ENCODE measurements at places on chromosomes 13 and 19.
A peak's percentile ranks its signal among the peaks of the same experiment; 100 is the strongest.

DNA sequence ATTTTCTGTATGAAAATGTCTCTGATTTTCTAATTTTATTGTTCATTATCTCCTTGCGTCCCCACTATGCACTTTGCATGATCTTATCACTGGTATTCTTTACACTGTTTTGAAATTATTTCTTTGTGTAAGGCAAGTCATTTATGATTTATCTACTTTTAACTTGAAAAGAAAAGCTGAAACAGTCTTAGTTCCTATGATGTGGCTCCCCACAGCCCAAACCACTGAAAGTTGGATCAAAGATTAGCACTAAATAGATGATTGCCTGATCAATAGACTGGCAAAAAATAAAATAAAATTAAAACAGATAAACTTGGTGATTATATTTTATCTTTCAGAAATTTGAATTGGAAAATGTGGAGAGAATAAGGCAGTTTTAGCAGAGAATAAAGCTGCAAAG is 1101.9 kb downstream of the PCDH9 start:
- DNase-seq, result no peak

DNA sequence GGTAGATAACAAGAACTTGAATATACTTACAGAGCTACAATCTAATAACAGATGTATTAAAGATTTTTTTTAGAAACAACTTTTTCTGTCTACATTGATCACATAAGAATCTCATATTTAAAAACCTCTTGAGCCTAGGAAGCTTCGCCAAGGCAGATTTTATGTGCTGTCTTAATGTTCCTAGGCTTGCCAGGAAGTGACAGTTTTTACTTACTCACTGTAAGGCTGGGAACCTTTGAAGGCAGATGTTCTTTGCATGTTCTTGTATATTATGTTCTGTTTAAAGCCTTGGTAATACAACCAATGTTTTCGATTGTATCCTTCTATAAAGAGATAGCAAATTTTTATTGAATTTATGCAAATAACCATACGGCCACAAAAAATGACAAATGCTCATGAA is 492.7 kb downstream of the GPC5 start:
- DNase-seq, result peak; percentile 25

DNA sequence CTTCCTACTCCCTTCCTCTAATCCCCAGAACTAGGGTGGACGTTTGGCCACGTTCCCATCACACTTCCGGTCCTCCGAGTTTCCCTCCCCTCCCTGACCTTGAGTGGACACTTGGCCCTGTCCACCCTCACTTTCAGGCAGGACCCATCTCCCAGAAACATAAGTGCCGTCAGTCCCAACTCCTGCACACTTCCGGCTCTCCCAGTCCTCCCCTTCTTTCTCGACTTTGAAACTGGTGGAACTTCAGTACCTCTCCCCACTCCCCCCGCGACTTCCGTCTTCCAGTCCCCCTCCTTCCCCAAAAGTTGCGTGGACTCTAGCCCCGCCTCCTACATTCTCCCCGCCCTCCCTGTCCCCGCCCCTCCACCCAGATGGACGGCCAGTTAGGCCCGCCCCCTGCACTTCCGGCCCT is 278 bp upstream of the ZNF274 start:
- no peak for DNase-seq

DNA sequence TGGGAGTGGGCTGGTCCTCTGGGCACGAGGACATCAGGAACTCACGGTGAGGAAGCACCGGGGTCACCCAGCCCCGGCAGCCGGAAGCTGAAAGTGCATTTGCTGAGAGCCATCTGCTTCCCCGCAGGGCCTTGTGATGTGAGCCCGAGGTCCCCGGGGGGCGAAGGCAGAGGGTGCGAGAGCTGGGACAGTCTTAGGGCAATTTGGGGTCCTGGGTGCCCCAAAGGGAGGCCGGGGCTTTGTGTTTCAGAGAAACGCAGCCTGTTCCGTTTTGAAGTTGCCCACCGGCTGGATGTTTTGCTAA is 4.8 kb downstream of the F2RL3 start:
- no peak for DNase-seq

- DNase-seq, result peak; percentile 75
These were observed 14.1 kb downstream of the KLF2 start for GRCh38 chr19:16338470-16339360.

GRCh38 chr19:408441-408901 is 476 bp downstream of the C2CD4C start:
- DNase-seq, result no peak

DNA sequence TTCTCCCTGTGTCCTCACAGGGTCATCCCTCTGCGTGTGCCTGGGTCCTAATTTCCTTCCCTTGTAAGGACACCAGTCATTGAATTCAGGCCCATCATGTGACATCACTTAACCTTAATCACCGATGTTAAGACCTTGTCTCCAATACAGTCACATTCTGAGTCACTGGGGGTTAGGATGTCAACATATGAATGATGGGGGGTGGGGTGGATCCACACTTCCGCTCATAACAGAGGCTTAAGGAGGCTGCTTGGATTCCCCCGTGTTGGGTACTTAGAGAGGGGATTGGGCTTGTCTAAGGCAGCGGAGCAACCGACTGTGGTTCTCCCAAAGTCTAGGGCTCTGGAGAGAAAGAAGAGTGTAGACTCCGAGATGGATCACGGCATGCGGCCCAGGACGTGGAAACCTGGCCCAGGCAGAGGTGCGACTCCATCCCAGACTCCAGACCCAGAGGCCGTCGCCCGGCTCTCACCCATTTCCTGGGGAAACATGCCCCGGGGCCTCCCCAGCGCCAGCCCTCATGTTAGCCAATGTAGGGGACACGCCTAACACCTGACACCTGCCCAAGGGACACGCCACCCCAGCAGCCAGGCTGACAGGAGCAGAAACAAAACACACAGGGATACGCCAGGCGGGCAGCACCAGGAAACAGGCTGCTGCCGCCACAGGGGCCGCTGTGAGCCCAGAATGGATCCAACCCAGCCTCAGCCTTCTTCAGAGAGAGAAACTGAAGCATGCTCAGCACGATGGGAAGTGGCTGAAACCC is 17.1 kb upstream of the IGLON5 start:
- DNase-seq, result no peak

- DNase-seq, result peak; percentile 64
These were observed 627.9 kb upstream of the KLF12 start for GRCh38 chr13:74761801-74762757.

GRCh38 chr13:80473695-80474094 is 132.8 kb upstream of the SPRY2 start:
- DNase-seq, result no peak

DNA sequence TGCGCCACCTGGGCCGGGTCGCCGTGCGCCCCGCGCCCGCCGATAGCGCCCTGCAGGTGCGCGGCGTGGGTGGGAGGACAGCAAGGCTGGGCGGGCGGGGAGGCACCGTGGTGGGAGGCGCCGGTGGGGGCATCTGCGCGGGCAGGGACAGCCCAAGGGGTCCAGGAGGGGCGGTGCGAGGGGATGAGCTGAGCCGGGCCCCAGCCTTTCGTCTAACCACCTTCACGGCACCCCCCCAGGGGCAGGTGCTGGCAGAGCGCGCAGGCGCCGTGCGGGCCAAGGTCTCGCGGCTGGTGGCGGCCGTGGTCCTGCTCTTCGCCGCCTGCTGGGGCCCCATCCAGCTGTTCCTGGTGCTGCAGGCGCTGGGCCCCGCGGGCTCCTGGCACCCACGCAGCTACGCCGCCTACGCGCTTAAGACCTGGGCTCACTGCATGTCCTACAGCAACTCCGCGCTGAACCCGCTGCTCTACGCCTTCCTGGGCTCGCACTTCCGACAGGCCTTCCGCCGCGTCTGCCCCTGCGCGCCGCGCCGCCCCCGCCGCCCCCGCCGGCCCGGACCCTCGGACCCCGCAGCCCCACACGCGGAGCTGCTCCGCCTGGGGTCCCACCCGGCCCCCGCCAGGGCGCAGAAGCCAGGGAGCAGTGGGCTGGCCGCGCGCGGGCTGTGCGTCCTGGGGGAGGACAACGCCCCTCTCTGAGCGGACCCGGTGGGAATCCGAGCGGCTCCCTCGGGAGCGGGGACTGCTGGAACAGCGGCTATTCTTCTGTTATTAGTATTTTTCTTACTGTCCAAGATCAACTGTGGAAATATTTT is 3.1 kb downstream of the KISS1R start:
- DNase-seq, result no peak

- DNase-seq, result no peak
These were observed 16.1 kb downstream of the TTYH1 start for GRCh38 chr19:54431255-54431838.

GRCh38 chr13:51920786-51921185 is 59.0 kb downstream of the CCDC70 start:
- DNase-seq, result no peak

GRCh38 chr19:18211683-18212082 is 7.8 kb upstream of the RAB3A start:
- no peak for DNase-seq

GRCh38 chr13:47904241-47904640 is 96.8 kb downstream of the SUCLA2 start:
- DNase-seq, result no peak

DNA sequence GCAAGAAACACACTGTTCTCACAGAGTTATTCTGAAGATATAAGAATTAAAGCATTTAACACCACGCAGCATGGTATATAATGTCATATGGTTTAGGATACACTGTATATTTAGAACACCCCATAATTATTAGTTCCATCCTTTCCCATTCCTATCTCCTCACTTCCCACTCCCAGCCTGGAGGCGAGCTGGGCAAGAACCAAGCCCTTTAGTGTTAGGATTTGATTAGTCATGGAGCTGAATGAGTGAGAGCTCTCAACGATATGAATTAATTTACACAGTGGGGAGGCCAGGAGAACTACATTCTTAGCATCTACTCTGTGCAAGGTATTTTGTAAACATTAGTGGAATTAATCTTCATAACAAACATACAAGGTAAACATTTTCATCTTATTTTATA is 934.3 kb downstream of the DIAPH3 start:
- DNase-seq, result no peak

DNA sequence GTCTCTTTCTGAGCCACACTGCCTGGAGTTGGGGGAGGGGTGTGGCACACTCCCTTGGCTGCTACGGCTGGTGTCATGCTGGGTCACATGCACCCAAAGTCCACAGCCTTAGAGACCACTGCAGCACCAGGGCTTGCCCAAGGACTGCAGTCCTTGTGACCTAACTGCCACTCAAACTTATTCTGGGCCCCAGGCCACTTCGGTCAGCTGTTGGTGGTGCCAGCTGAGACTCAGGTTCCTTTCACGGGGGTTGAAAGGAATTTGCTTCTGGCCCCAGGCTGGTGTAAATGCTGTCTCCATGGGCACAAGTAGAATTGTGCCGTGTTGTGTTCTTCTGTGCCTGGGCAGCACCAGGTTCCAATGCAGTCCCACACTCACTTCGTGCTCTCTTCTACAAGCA is 9.5 kb upstream of the VN1R1 start:
- no peak for DNase-seq

- no peak for DNase-seq
These were observed 112.4 kb downstream of the KATNAL1 start for GRCh38 chr13:30194906-30195305.

- DNase-seq, result no peak
These were observed 60.9 kb downstream of the WDFY2 start for GRCh38 chr13:51645154-51645650.

GRCh38 chr13:50426927-50427326 is 411.7 kb downstream of the KCNRG start:
- no peak for DNase-seq

- no peak for DNase-seq
These were observed 4.9 kb downstream of the NUMBL start for GRCh38 chr19:40685563-40685962.

DNA sequence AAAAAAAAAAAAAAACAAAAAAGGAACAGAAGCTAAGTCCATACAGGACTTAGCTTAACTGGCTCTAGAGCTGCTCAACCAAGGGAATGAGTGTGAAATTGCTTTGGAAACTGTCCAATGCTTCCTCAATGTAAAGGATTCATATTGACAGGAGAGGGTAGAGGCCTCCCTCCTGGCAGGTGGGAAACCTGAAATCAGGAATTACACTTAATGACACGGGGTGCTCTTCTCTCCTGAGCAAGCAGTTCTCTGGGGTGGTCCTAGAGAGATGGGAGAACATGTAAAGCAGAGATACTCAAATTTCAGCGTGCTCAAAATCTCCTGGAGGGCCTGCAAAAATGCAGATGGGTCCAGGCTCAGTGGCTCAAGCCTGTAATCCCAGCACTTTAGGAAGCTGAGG is 3.6 kb upstream of the MAG start:
- no peak for DNase-seq

GRCh38 chr19:34391813-34392212 is 12.4 kb upstream of the PDCD2L start:
- no peak for DNase-seq

- DNase-seq, result no peak
These were observed 80.2 kb downstream of the SHISA2 start for GRCh38 chr13:25971459-25972145.

GRCh38 chr19:5356428-5356827 is 15.8 kb upstream of the PTPRS start:
- DNase-seq, result no peak

GRCh38 chr19:30312582-30313352 is 59.4 kb upstream of the ZNF536 start:
- no peak for DNase-seq

GRCh38 chr19:18429717-18430416 is 8.1 kb downstream of the ISYNA1 start:
- no peak for DNase-seq

- no peak for DNase-seq
These were observed 11.7 kb upstream of the KPTN start for GRCh38 chr19:47495478-47496372.

- no peak for DNase-seq
These were observed 703.7 kb downstream of the UQCRFS1 start for GRCh38 chr19:28509079-28509895.

DNA sequence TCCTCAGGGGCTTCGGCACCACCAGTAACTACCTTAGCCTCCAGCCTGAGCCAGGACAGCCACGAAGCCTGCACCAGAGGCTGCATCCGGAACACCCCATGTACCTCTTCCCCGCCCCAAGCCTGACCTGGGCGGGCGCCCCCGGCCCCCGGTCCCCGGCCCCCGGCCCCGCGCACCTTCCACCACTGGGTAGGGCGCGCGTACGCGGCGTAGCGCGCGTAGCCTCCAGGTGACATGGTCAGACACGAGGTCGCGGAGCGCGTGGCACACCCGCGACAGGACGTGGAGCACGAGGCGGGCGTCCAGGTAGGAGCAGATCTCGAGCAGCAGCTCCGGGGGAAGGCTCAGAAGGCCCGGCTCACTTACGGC is 450 bp downstream of the FBXW9 start:
- no peak for DNase-seq

DNA sequence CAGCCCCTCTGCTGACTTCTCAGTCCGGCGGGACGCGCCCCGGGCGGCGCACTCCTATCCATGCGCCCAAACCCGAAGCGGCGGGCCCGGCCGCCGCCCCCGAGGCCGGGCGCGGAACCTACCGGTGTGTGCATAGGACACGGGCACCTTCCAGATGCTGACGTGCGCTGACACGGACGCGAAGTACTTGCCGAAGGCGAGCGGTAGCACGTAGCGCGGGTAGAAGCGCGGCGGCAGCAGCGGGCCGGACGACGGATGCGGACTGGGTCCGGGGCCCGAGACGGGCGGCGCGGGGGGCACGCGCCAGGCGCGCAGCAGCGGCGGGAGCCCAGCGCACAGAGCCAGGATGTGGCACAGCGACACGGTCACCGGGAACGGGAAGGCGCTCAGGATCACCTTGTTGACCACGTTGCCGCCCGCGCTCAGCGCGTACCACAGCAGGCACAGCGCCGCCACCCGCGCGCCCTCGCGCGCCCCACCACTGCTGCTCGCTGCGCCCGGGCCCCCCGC is 338 bp downstream of the SLC35E1 start:
- DNase-seq, result no peak
